Cardiac fibroblast (primary cell): ENCODE measurements at places on chromosomes 16 and 17.

GRCh38 chr16:56370875-56371659 is 54.3 kb downstream of the AMFR start:
- peak; percentile 51 for DNase-seq

- DNase-seq, result peak; percentile 91
Measured at GRCh38 chr17:2241823-2242222, 61.8 kb downstream of the SMG6 start.

- DNase-seq, result no peak
Measured at GRCh38 chr17:81152288-81152828, 12.9 kb upstream of the PVALEF start.

DNA sequence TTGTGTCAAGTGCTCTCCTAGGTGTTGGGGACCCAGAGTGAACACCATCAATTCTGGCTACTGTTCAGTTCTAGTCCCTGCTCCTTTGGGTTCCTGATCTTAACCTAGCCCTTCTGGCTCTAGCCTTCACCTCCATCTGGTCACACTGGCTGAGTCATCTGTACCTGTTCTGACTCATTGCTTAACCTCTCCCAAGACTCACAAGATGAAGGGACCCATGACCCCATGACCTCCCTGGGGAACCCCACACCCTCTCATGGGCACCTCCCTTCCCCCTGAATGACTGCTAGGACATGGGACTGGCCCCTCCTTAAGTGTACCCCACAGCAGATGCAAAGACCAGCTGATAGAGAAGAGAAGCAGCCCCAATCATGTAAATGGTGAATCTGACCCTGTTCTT is 345.8 kb upstream of the CDH5 start:
- peak; percentile 54 for DNase-seq

- no peak for DNase-seq
Measured at GRCh38 chr16:73891129-73891542, 405.5 kb upstream of the PSMD7 start.

GRCh38 chr16:2813771-2814221 is 3.2 kb upstream of the PRSS21 start:
- no peak for DNase-seq

DNA sequence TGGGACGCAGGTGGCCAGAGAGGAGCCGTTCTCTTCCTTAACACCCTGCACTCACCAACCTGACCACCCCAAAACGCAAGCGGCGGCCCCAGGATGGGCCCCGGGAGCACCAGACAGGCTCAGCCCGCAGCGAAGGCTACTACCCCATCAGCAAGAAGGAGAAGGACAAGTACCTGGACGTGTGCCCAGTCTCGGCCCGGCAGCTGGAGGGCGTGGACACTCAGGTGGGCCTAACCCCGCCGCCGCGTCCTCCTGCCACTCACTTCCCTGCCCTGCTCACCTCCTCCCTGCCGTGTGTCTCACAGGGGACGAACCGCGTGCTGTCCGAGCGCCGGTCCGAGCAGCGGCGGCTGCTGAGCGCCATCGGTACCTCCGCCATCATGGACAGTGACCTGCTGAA is 4.6 kb upstream of the HSD3B7 start:
- DNase-seq, result no peak

GRCh38 chr17:43579566-43580140 is 33.5 kb upstream of the ETV4 start:
- DNase-seq, result peak; percentile 59

GRCh38 chr17:34349751-34350150 is 6.5 kb upstream of the CCL13 start:
- no peak for DNase-seq

- no peak for DNase-seq
Measured at GRCh38 chr16:84370723-84371552, 2.6 kb downstream of the ATP2C2 start.

DNA sequence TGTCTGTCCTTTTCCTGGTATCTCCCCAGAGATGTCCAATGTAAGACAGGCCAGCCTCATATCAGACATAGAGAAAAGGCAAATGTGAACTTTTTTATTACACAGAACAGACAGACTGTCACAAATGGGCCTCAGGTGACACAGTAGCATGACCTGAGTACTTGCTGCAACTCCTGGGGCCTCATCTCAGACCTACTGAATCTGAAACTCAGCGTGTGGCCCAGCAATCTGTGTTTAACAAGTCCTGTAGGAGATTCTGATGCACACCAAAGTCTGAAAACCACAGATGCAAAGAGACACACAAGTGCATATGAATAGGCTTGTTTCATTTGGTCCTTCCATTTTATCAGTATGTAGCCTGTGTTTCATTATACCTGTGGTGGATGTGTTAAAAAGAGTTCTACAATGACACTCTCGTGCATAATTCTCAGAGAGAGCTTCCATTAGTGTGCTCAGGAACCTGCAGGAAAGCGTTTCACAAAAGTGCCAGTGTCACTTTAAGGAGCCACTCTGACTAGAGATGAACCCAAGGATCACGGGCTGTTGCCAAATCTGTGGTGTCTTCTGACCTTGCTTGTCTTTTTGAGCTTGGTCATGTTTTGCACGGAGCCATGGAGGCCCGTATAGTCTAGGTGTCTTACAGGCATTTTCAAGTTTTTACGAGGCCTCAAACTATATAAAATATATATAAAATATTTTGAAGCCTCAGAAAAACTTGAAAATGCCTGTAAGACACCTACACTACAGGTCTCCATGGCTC is 33.8 kb upstream of the NF1 start:
- DNase-seq, result no peak

- no peak for DNase-seq
Measured at GRCh38 chr16:79325226-79325945, 275.2 kb downstream of the MAF start.

- peak; percentile 17 for DNase-seq
Measured at GRCh38 chr17:21539146-21539545, 153.2 kb upstream of the KCNJ18 start.

GRCh38 chr17:66665194-66665593 is 169.7 kb upstream of the CACNG5 start:
- DNase-seq, result no peak

GRCh38 chr16:82735186-82735585 is 108.4 kb downstream of the CDH13 start:
- no peak for DNase-seq

DNA sequence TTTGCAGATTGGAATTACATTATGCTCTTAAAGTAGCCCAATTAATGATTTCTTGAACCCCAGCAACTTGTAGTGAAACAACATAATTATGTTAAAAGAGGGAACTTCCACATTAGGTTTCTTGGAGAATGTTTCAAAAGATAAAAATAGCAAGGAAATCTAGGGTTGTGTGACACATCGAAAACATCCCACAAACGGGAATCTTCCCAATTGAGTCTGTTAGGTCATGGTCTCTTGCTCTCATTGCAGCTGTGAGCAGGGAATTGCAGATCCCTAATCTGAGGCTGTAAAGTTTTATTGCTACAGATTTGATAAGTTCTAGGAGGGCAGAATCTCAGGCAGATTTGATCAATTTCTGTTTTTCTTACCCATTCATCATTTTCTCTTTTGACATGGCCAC is 6.7 kb upstream of the LPO start:
- no peak for DNase-seq
